Endodermal cell (in vitro differentiated cells): ENCODE measurements at places on chromosomes 3 and 15. TPM values are rescaled to one million over a fixed set of nuclear protein-coding genes. Genes with fewer than 3 reads are reported as not detected.

Gene CCRL2
- not detected in 2 replicates for total RNA-seq

Gene LRRIQ4
- total RNA-seq: 0.11 TPM in 1 of 2 replicates, not detected in the other

Gene NT5DC2
- total RNA-seq: 273 and 288 TPM in 2 replicates

Gene LRRN1
- 62.8 to 119 TPM (median 109 TPM) in 3 replicates for total RNA-seq

- H3K27me3 ChIP-seq: peaks cover 4% of the 10 kb centered on the region
- H3K27ac ChIP-seq: no peak overlapping the region
- H3K36me3 ChIP-seq: no peaks in the 10 kb centered on the region
- H3K4me3 ChIP-seq: no peak overlapping the region
- DNase-seq: no peak
Observed at GRCh38 chr15:34714476-34715121, 40.2 kb downstream of the GJD2 start.

DNA sequence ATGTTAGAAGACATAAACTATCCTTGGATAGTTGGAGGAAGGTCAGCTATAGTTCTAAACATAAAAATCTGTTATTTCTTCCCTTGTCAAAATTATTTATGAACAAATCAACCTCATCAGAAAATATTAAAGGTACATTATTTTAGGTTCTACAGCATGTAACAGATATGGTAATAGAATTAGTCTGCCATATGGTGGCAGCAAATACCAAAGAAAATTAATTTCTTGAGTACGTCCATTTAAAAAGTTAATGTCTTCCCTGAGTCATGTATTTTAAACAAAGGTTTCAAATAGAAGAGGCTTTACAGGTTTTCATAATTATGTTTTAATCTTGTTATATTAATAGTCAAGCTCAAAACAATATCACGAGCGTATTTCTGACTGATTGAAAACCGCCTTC is 17.9 kb upstream of the ANKRD28 start:
- no peaks in the 10 kb centered on the region for H3K36me3 ChIP-seq
- no peak overlapping the region for H3K27ac ChIP-seq
- no peaks in the 10 kb centered on the region for H3K4me1 ChIP-seq

- H3K4me1 ChIP-seq: no peaks in the 10 kb centered on the region
- no peak overlapping the region for H3K27ac ChIP-seq
Observed at GRCh38 chr3:144181062-144181461, 209.4 kb downstream of the DIPK2A start.

GRCh38 chr15:100834731-100835130 is 44.9 kb upstream of the ALDH1A3 start:
- no peaks in the 10 kb centered on the region for H3K36me3 ChIP-seq
- H3K4me1 ChIP-seq: no peaks in the 10 kb centered on the region

DNA sequence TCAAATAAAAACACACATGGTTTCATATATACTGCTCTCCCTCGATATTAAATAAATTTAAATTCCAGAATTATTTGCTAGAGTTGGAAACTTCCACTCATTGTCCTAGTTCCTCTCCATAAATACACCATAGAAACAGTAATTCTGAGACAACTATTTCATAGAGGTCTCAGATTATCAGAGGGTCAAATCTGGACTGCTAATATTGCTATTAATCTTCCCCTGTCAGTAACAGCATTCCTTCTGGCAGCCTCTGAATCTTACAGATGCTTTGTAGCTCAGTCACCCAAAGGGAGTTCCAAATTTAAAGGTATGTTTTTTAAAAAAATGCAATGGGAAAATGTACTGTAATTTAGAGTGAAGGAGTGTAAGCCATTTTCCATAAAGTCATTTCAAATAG is 428.8 kb downstream of the PYDC2 start:
- no peak overlapping the region for H3K4me3 ChIP-seq
- peaks cover 13% of the 10 kb centered on the region for H3K4me1 ChIP-seq
- no peak overlapping the region for H3K27ac ChIP-seq
- no peaks in the 10 kb centered on the region for H3K36me3 ChIP-seq
